Fibroblast of lung (primary cell): ENCODE measurements at places on chromosomes 12 and 14.

- no peak for DNase-seq
- H3K4me3 ChIP-seq, result no peak overlapping the region
- no peaks in the 10 kb centered on the region for H3K4me1 ChIP-seq
- no peaks in the 10 kb centered on the region for H3K36me3 ChIP-seq
These were observed 432 bp downstream of the IL25 start for GRCh38 chr14:23373041-23373440.

DNA sequence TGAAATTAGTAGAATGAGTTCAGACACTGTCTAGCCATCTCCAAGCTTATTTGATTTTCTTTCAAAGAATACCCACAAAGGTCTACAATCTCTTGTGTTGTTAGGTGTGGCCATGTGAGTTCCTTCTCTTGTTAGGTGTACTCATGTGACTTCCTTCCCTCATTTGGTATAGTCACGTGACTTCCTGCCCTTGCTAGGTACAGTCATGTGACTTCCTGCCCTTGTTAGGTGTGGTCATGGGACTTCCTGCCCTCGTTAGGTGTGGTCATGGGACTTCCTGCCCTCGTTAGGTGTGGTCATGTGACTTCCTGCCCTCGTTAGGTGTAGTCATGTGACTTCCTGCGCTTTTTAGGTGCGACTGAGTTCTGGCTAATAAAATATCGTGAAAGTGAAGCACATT lies 179.6 kb downstream of the TMX1 start:
- no peaks in the 10 kb centered on the region for H3K4me1 ChIP-seq
- no peaks in the 10 kb centered on the region for H3K27me3 ChIP-seq
- H3K4me3 ChIP-seq, result no peak overlapping the region
- no peaks in the 10 kb centered on the region for H3K36me3 ChIP-seq
- no peak overlapping the region for H3K27ac ChIP-seq
- no peak for DNase-seq

GRCh38 chr12:99093166-99093565 lies 448.1 kb downstream of the APAF1 start:
- no peak overlapping the region for H3K27ac ChIP-seq
- no peaks in the 10 kb centered on the region for H3K4me1 ChIP-seq
- H3K36me3 ChIP-seq, result no peaks in the 10 kb centered on the region
- no peak for DNase-seq
- no peaks in the 10 kb centered on the region for H3K27me3 ChIP-seq

DNA sequence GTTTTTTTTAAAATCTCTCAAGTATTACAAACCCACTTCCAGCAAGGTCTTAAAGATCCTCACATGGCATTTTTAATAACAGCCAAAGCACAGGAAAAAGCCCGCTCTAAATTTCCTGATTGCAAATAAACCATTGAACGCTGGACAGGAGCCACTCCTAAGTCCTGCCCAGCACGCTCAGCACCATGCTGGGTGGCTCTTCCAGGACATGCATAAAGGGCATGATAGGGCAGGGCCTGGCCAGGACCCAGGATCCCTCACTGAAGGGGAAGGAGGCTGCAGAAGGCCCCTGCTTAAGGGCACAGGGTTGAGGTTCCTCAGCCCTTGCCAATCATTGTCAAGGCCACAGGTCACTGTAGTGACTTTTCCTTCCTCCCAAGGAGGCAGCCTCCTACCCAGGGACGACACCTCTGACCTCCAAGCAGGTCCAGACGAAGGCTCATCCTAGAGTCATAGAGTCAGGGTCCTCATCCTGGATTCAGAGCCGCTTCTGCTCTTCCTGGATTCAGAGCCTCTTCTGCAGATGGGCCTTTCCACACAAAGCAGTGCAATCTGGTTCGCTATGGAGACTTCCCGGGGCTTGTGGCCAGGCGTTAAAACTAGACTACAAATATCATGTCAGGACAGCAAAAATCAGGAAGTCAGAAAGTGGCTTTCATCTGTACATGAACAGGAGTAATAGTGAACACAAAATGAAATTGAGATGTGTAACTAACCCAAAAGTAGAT lies 123.8 kb downstream of the GCH1 start:
- H3K36me3 ChIP-seq, result peaks cover 16% of the 10 kb centered on the region
- H3K4me3 ChIP-seq, result no peak overlapping the region
- no peak for DNase-seq
- H3K27ac ChIP-seq, result no peak overlapping the region
- no peaks in the 10 kb centered on the region for H3K27me3 ChIP-seq

DNA sequence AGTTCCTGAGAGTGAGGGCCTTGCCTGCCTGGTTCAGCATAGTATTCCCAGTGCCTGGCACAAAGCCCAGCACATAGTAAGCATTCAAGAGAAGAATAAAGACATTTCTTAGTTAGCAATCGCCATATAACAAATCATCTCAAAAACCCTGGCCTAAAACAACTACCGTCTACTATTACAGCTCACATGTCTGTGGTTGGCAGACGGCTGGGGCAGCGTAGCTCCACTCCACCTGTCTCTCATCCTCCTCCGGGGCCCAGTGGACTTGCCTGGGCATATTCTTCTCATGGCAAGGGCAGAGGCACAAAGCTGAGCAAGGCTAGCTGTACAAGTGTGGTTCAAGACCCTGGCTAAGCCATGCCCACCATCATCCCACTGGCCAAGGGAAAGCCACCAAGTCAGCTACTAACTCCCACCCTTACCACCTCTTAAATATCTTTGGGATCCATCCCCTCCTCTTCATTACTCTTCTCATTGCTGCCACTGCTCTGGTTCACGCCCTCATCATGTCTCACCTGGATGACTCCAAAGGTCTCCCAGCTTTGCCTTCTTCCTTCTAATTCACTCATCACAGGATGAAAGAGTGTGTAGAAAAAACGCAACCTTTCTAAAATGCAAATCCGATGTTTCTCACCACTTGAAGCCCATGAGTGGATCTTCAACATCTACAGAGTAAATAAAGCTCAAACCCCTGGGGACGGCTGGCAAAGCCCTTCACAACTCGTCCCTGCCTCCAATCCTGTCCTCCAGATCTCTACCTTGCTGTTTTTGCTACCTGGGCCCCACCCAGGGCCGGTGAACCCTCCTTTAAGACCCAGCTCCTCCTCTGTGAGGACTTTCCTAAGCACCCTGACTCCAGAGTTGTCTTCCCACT lies 10.4 kb downstream of the TMEM229B start:
- H3K27ac ChIP-seq, result no peak overlapping the region
- no peaks in the 10 kb centered on the region for H3K36me3 ChIP-seq
- H3K4me1 ChIP-seq, result no peaks in the 10 kb centered on the region
- DNase-seq, result no peak
- no peaks in the 10 kb centered on the region for H3K27me3 ChIP-seq

- DNase-seq, result peak; percentile 87
- peaks cover 69% of the 10 kb centered on the region for H3K4me1 ChIP-seq
- H3K36me3 ChIP-seq, result peaks cover 4% of the 10 kb centered on the region
- H3K27ac ChIP-seq, result peak overlapping the region; percentile 79
- H3K4me3 ChIP-seq, result no peak overlapping the region
- H3K27me3 ChIP-seq, result no peaks in the 10 kb centered on the region
These were observed 37.3 kb downstream of the ACTN1 start for GRCh38 chr14:68941820-68942219.

DNA sequence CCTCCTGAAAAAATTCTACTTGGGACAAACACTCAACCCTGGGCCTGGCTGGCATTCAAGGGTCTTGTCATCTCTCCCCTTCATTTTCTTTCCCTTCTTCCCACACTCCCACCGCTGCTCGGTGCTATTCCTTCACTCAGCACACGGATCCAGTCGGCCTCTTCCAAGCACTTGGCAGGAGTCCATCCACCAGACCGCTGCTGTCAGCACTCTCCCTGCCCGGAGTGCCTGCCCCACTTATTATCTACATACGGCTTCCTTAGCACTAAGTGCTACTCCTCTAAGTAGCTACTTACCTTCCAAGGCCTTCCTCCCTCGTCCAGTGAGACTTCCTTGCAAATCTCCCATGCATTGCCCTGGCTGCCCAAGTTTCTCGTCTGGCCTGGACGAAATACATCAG lies 29.8 kb downstream of the CALM1 start:
- DNase-seq, result peak; percentile 36
- no peaks in the 10 kb centered on the region for H3K36me3 ChIP-seq
- no peaks in the 10 kb centered on the region for H3K4me1 ChIP-seq
- no peaks in the 10 kb centered on the region for H3K27me3 ChIP-seq
- no peak overlapping the region for H3K27ac ChIP-seq

DNA sequence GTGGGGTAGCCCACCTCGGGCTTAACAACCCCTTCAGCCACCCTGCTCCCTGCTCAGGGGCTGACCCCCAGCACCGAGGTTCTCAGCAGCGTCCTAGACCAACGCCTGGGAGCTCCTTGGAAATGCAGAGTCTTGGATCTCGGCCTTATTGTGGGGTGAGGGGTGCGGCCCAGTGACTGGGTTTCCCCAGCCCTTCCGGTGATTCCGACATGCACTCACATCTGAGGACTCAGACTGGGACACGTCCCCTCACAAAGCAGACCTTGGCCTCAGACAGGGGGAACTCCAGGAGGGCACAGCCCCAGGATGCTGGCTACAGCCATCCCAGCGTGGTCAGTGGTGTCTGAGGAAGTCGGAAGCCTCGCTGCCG lies 117.7 kb downstream of the RFLNA start:
- no peak overlapping the region for H3K4me3 ChIP-seq
- DNase-seq, result no peak
- H3K27ac ChIP-seq, result no peak overlapping the region
- peaks cover 6% of the 10 kb centered on the region for H3K36me3 ChIP-seq

DNA sequence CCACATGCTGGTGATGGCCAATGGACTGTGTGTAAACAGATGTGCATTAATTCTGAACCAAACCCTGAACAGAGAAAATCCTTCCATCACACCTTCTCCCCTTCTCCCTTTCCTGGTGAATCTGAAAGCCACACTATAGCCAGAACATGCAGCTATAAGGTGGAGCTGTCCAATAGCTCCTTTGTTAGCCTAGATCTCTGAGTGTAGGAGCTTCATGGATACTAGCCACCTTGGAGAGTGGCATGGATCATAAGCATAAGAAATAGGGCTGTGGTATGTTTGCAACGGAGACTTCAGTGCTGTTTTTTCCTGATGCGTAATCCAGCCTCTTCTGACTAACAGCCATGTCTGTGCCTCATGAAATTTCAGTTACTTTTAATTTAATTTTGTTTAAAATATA lies 364.5 kb downstream of the BTG1 start:
- H3K27me3 ChIP-seq, result no peaks in the 10 kb centered on the region
- peaks cover 7% of the 10 kb centered on the region for H3K4me1 ChIP-seq
- no peak overlapping the region for H3K4me3 ChIP-seq
- H3K27ac ChIP-seq, result no peak overlapping the region

DNA sequence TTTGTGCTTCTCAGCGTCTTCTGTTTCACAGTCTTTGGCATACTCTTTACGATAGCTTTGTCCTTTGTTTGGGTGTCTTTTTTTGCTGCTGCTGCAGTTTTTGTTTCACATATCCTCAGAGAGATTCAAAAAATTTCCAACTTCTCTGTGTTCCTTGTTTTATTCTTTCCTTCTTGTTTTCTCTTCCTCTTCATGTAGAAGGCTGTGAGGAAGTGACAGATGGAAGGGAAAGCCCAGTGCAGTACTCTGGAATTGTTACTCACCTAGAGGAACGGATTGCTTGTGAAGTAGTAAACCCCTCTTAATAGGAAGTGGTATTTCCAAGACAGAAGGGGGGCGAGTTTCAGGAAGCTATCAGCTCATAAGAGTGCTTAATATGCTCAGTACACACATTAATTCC lies 1.7 kb downstream of the CREBL2 start:
- no peak for DNase-seq
- H3K36me3 ChIP-seq, result no peaks in the 10 kb centered on the region
- peak overlapping the region; percentile 25 for H3K4me3 ChIP-seq
- H3K4me1 ChIP-seq, result peaks cover 2% of the 10 kb centered on the region
- H3K27me3 ChIP-seq, result no peaks in the 10 kb centered on the region

- H3K36me3 ChIP-seq, result no peaks in the 10 kb centered on the region
- DNase-seq, result peak; percentile 8
- H3K27me3 ChIP-seq, result no peaks in the 10 kb centered on the region
- H3K4me3 ChIP-seq, result no peak overlapping the region
- no peak overlapping the region for H3K27ac ChIP-seq
- no peaks in the 10 kb centered on the region for H3K4me1 ChIP-seq
These were observed 280.6 kb upstream of the PWP1 start for GRCh38 chr12:107404981-107405380.

DNA sequence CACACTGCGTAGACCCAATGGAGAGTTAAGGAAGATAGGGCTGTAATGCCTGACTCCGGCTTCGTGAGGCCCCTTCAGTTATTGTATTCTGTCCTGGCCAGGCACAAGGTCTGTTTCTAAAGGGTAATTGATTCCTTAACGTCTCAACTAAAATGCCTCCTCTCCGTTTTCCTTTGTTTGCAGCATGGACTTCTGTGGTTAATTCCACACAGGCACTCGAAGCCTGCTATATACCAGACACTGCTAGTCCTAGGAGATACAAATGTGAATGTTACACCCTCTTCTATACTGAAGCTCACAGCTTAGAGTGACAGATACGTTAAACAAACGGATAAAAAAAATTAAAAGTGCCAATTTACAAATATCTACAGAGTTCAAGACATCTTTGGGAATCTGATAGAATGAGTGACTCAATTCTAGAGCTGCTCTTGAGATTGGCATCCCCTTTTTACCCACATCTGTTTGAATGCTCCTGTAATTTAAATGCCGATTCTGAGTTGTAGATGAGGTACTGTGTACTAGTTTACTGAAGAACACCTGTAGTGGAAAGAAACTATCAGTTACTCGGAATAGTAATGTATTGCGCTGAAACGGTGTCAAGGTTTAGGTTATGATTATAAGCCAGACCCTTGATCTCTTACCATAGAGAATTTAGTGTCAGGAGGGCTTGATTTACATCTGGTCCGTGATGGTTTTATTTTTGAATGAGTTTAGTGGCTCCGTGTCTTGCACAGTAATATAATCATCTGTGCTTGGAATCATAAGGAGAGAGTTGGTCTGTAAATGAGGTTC lies 784 bp downstream of the PSMA6 start:
- DNase-seq, result peak; percentile 9
- H3K27ac ChIP-seq, result peak overlapping the region; percentile 91
- H3K36me3 ChIP-seq, result no peaks in the 10 kb centered on the region
- no peaks in the 10 kb centered on the region for H3K27me3 ChIP-seq

GRCh38 chr14:81415781-81416180 lies 15.7 kb upstream of the STON2 start:
- DNase-seq, result no peak
- no peaks in the 10 kb centered on the region for H3K4me1 ChIP-seq
- H3K27me3 ChIP-seq, result no peaks in the 10 kb centered on the region
- no peak overlapping the region for H3K27ac ChIP-seq
- no peak overlapping the region for H3K4me3 ChIP-seq

DNA sequence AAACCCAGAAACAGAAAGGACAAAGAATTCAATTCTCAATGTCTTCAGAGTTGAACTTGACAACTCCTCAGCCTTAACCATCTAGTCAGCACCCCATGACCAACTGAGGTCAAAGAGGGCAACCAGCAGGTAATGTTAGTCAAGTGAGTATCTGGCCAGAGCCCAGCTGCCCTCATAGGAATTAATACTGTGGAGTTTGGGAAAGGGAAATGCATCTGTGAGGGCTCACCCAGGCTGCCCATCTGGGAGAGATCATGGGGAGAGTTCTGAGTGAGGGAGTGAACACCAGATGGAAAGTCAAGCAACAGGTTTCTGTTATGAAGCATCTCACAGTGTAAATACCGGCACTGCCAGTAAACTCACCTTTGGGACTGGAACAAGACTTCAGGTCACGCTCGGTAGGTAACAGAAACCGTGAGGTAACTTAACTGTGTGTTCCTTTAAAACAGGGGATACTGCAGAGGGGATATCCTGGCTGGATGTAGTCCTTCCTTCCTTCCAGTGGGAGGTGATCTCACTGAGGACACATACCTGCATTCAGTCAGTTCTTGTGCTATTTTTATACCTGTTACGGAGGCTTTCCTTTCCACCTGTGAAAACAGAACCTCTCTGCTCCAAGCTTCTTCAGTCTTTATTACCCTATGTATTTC lies 94.4 kb downstream of the DAD1 start:
- no peak overlapping the region for H3K27ac ChIP-seq
- no peaks in the 10 kb centered on the region for H3K36me3 ChIP-seq
- DNase-seq, result no peak
- H3K4me1 ChIP-seq, result no peaks in the 10 kb centered on the region
